ENCODE measurements at places on chromosomes 5 and 9.

GRCh38 chr9:123360161-123361085 is 4.4 kb downstream of the CRB2 start:
- DNase-seq, result no peak

DNA sequence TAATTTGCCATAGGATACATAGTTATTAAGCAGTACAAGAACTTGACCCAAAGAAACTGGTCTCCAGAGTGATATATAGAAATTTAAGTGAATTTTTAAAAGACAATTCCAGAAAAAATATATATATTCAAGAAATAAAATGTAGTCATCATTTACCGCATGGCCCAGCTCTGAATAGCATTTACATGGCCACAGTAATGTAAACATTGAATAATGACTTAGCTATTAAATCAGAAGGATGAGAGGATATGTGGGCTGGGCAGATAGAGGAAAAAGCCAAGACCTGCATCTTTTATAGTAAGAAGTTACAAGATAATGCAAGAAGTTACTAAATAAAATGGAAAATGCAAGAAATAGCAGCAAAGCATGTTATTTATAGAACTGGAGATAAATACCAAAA is 405.2 kb upstream of the WWC1 start:
- DNase-seq, result no peak

- no peak for DNase-seq
These were observed 28.3 kb upstream of the CER1 start for GRCh38 chr9:14750821-14751220.

DNA sequence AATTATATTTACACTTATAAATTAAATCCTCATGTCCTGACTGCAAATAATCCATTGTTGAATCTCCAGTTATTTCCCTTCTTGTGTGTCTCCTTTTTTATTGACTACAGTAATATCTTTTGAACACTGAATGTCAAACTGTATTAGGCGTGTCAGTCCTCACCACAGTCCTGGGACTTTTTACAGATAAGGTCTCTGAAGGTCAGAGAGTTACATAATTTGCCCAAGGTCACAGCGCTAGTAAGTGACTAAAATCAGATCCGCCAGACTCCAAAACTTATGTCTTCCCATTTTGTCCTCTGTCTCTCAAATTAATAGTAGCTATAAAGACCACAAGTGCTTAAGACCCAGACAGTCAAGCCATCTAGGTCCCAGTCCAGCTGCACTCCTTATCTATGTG is 274.3 kb downstream of the NR3C1 start:
- no peak for DNase-seq

GRCh38 chr9:126276056-126276728 is 50.4 kb upstream of the MVB12B start:
- no peak for DNase-seq

- no peak for DNase-seq
These were observed 61.7 kb upstream of the ELAVL2 start for GRCh38 chr9:23887781-23888180.

- no peak for DNase-seq
These were observed 22.9 kb downstream of the PDGFRB start for GRCh38 chr5:150132740-150133139.

- peak; percentile 99 for DNase-seq
These were observed at the start of gene SLC2A8 for GRCh38 chr9:127396808-127397645. SLC2A8 (plus strand) TSS chr9:127397169; CDS start chr9:127397231, 62 bp downstream.

GRCh38 chr9:104921067-104921741 is 6.8 kb downstream of the ABCA1 start:
- no peak for DNase-seq

GRCh38 chr5:374631-375335 is 53.3 kb downstream of the AHRR start:
- no peak for DNase-seq

GRCh38 chr9:134225816-134226215 is 61.5 kb upstream of the RNU6ATAC start:
- DNase-seq, result no peak

DNA sequence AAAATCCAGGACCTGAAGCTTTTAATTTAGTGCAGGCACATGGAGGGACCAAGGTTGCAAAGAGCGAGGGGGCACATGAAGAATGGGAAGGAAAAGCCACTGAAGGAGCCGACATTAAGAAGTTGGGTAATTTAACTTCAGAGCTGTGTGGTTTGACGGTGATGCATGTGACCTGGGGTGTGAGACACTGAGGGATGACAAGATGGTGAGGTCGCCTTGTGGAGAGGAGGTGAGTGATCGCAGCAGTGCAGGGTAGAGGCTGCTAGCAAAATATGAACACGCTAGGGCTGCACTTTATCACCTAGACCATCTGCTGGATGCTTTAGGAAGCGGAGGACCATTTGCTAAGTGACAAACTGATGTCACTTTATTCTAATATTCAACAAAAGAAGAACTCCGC is 339.0 kb upstream of the KIF2A start:
- no peak for DNase-seq

DNA sequence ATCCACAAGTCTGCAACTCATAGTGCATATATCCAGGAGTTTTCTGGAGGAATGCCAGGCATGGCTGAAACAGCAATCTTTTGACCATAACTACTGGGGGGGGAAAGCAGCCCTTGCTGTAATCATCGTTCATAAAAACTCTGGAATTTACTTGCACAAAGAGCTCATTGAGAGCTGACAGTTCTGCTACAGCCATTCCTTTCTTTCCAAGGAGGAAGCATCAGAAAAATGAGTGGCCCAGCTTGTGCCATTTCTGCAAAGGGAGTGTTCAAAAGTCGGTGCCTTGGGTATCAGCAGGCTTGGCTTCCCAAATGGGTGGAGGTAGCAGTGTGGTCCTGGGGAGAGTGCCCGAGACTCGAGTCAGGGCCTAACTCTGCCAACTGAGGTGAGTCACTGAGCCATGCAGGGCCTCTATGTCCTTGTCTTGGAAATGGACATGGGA is 101.5 kb downstream of the GCNT1 start:
- DNase-seq, result no peak

DNA sequence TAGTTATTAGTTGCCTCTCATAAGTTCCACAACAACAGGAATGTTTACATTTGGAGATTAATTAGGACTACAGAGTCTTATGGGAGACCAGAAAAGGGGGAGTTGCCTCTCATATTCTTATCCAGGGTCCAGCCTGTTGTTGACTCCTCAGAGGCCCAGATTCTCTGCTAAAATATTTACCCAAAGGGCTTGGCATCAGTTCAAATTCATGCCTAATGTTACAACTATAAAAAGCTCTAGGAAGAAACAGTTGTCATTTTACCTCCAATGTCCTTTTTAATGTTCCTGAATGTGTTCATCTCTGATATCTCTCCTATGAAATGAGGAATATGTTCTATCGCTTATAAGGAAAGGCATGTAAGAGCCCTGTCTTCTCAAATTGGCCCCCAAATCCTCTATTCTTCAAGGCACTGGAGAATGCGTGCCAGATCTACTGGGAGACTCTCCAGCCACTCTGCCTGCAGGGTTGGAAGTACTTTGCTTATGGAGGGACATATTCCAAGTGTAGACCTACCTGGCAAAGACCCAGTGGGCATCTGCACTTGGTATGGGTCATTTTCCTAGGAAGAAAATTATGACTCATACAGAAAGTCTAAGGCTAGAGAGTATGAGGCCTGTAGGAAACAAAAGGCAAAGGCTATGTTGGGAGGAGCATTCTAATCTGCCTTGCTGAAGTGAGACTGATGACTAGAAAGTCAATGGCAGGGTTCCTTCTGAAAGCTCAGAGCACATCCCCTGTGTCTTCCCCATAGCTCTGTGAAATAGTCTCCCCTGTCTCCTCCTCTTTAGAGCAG is 192.6 kb downstream of the ESM1 start:
- no peak for DNase-seq

DNA sequence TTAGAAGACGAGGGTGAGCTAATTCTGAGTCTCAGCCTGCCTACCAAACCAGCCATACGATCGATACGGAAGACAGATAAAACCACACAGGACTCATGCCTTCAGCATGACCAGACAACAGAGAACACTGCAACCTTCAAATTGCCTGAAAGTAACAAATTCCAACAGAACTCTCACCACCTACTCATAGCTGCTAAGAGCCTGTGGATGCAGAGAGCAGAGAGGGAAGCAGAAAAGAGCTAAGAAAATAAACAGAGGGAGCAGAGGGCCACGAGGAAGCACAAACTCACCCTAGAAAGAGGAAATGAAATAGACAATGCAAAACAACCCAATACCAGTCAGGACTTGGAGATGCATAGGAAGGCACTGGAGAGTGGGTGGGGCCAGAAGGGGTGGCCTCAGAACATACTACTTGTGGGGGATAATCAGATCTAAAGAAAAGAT is 86.7 kb upstream of the TAS2R1 start:
- DNase-seq, result peak; percentile 25

DNA sequence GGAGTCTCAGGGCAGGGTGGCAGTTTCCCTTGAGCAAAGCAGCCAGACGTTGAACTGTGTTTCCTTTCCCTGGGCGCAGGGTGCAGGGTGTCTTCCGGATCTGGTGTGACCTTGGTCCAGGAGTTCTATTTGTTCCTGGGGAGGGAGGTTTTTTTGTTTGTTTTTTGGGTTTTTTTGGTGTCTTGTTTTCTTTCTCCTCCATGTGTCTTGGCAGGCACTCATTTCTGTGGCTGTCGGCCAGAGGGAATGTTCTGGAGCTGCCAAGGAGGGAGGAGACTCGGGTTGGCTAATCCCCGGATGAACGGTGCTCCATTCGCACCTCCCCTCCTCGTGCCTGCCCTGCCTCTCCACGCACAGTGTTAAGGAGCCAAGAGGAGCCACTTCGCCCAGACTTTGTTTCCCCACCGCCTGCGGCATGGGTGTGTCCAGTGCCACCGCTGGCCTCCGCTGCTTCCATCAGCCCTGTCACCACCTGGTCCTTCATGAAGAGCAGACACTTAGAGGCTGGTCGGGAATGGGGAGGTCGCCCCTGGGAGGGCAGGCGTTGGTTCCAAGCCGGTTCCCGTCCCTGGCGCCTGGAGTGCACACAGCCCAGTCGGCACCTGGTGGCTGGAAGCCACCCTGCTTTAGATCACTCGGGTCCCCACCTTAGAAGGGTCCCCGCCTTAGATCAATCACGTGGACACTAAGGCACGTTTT is 3.5 kb upstream of the PHYHD1 start:
- no peak for DNase-seq

DNA sequence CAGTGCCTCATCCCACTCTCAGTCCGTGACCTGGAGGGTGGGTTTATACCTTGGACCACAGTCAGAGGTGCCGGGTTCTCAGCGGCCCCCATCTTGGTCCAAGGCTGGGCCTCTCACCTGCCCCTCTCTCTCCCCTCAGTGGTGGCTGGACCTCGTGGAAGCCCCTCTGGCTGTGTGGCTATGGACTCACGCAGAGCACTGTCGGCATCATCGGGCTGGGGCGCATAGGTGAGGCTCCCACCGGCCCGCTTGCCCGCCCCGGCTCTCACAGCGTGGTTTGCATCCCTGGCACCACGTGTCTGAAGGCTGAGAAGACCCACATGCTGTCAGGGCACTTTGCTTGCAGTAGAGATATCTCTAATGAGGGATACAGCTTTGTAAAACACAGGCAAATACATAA is 5.8 kb downstream of the GRHPR start:
- no peak for DNase-seq

GRCh38 chr9:74783408-74783807 is 104.3 kb downstream of the TRPM6 start:
- DNase-seq, result no peak

DNA sequence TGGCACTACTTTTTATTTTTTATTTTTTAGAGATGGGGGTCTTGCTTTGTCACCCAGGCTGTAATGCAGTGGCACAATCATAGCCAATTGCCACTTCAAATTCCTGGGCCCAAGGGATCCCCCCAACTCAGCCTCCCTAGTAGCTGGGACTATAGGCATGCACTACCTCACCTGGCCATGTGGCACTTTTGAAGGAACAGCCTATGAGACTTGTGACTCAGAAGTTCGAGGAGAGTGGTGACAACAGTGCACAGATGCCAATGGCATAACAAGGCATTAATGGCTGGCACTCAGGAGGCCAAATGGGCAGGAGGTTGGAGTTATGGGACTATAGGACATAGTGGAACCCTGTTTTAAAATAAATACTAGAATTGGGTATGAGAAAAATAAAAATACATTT is 33.7 kb downstream of the ANKRD31 start:
- no peak for DNase-seq

GRCh38 chr9:79334711-79335110 is 237.1 kb upstream of the TLE4 start:
- no peak for DNase-seq

- DNase-seq, result peak; percentile 49
These were observed 54.4 kb downstream of the CCDC192 start for GRCh38 chr5:127757576-127757975.

Data from amniotic stem cell (primary cell).